Right ventricle myocardium inferior (tissue), 1 donor: ENCODE measurements at places on chromosomes 13 and 19. TPM values are rescaled to one million over a fixed set of nuclear protein-coding genes. Genes with fewer than 3 reads are reported as not detected.
A peak's percentile ranks its signal among the peaks of the same experiment; 100 is the strongest.

Gene CYP4F22
- total RNA-seq, result not detected

- DNase-seq, result no peak
Observed at GRCh38 chr19:27735314-27735713, 1477.6 kb downstream of the UQCRFS1 start.

DNA sequence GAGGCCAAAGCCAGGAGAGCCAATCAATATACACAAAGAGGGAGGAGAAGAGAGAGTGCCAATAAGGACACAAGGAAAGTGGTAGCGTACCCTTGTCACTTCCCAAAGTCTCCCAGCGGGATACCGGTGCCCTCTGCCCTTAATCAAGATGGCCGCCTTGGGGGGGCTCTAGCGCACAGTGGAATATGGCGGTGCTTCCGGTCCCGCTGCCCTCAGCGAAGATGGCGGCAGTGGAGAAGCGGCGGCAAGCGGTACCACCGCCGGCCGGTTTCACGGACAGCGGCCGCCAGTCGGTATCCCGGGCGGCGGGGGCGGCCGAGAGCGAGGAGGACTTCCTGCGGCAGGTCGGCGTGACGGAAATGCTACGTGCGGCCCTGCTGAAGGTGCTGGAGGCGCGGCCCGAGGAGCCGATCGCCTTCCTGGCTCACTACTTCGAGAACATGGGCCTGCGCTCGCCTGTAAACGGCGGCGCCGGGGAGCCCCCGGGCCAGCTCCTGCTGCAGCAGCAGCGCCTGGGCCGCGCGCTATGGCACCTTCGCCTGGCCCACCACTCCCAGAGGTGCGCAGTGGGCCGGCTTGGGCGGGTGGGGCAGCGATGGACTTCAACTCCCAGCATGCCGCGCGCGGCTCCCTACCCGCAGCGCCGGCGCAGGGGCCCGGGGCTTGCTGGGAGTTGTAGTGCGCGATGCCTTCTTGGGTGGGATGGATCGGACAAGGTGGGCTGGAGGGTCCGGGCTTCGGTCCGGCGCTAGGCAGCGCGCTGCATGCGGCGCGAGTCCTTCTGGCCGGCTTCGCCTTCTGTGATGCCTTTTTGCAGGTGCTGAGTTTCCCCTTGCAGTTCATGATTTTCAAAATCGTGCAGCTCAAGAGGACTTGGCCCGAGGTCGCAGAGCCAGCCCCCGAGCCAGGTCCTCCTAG is at the start of gene TPGS1:
TPGS1 (plus strand) TSS at position 212 of the 918 bp plus-strand sequence; CDS start at position 222, 10 bp downstream.
- peak; percentile 96 for DNase-seq

Gene ZNF264
- 16.5 TPM for total RNA-seq

DNA sequence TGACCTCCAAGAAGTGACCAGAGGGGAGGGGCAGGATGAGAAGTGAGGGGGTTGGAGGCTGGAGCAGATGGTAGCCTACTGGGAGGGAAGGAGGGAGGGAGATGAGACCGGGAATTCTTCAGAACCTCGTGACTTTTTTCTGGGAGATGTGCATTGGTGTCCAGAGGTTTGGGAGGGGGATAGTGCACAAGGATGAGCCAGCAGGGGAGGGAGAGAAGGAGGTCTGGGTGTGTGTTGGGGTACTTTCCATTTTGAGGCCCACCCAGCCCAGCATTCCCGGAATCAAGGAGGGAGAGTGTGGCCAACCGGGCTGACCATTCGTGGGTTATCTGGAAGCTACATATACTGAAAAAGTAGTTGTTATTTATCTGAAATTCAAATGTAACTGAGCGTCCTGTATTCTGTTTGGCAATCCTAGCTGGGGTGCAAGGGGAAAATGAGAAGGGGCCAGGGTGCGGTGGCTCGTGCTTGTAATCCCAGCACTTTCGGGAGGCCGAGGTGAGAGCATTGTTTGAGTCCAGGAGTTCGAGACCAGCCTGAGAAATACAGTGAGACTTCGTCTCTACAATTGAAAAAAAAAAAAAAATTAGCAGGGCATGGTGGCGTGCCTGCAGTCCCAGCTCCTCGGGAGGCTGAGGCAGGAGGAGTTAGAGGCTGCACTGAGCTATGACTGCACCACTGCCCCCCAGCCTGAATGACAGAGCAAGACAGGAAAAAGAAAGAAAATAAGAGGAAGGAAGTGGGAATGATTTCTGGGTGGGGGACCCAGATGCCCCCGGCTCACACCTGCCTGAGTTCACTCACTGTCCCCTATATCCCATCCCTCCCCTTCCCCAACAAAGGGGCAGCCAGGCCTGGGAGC is 4.4 kb upstream of the C3 start:
- DNase-seq, result peak; percentile 18

DNA sequence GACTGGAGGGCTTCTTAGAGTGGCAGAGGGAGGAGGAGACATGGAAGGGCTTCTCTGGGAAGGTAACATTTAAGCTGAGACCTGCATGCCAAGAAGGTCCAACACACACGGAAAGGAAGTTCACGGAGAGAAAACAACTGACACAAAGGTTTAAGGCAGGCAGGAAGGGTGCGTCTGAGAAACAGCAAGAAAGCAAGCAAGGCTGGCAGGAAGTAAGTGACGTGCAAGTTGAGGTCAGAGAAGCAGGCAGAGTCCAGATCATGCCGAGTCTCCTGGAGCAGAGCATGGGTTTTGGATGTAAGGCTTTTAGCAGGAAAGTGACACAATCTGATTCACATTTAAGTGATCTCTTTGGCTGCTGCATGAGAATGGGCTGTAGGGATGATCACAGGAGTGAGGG is 60.5 kb downstream of the ATP7B start:
- no peak for DNase-seq

DNA sequence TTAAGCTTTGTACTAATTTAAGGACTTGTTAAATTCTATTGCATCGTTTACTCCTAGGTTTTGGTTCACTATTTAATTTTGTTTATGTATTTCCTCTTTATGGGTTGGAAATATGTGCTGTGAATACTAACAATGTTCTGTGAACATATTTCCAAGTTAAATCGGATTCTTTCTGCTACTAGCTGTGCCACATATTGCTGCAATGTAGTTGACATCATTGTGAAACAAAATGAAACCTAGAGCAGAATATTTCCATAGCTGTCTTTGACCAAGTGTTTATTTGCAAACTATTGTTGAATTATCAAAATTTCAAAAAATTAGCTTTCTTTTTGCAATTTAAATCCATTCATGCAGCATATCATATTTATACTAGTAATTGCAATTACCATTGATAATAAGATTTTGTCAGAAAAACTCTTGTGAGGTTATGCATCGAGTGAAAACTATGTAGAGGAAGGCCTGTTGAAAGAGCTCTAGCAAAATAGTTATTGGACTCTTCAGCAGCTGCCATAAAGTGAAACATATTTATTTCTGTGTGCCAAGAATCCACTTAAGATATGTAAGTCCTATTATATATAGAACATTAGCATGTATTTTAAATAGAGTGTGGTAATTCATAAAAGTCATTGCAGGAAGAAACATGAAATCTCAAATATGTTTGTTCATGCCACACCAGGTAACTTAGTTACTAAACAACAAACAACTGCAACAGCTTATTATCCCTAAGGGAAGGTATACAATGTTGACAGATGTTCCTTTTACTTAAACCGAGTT is 575.1 kb downstream of the SLITRK6 start:
- DNase-seq, result no peak

DNA sequence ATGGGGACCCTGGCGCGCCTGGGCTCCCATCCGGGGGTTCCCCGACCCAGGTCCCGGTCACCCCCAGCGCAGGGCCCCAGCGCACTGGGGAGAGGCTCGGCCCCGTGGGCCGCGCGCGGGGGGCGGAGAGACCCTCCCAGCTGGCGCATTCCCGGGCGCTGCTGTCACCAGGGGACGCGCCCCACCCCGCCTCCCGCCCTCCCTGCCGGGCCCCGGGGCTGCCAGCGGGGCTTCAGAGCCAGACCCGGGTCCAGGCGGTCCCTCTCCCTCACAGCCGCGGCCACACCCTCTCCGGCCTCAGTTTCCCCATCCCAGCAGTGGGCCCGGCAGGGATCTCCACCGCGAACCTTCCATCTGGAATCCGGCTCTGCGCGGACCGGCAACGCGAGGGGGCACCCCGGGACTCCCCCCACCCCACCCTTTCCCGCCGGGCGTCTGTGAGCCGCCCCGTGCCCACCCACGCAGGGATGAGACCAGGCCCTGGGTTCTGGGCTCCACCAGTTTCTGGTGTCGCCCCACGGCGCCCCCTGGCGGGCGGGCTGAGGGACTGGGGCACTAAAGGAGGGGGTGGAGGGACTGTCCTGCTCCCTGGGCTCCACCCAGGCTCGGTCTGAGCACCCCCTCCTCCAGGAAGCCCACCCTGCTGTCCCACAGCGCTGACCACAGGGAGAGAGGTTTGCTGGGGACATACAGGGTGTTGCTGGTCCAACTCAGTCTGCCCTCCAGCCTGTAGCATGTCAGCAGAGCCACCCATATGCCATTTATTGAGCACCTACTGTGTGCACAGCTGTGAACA is 878 bp upstream of the ADAMTSL5 start:
- no peak for DNase-seq

GRCh38 chr19:29753934-29754305 is 38.9 kb upstream of the C19orf12 start:
- no peak for DNase-seq

DNA sequence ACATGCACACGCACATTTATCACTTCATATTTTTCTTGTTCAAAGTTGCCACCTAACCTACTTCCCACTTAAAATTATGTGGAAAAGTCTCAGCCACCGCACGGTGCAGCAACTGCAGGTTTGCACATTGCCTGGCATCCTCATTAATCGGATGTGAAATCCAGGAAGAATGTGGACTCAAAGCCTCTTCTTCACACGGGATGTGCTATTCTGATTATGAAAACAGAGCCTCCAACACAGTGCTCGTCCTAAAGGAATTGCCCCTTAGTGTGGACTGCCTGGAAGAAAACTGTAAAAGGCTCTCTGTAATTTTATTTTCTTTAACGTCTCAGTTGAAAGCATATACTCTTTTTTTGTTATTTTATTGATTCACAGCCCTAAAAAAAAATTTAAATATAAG is 1303.5 kb downstream of the EFNB2 start:
- no peak for DNase-seq

- DNase-seq, result peak; percentile 67
Observed at GRCh38 chr19:35248310-35249145, at the start of gene LSR. Gene LSR (plus strand): TSS chr19:35249002. CDS start chr19:35249023, 21 bp downstream.

DNA sequence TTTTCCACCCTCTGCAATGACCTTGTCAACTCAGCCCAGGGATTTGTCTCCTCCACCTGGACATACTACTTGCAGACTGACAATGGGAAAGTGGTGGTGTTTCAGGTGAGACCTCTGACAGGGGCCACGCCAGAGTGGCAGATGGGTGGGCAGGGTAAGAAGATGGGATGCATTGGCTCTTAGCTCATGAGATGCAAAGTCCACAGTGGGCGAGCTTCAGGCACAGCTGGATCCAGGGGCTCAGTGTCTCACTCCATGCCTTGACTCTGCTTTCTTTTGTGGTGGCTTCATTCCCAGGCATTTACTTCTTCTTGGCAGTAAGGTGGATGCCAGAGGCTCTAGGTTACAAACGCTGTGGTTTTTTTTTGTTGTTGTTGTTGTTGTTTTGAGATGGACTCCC is 3.4 kb downstream of the TMEM59L start:
- DNase-seq, result no peak

- DNase-seq, result no peak
Observed at GRCh38 chr19:1540365-1540925, 16.6 kb downstream of the PLK5 start.

DNA sequence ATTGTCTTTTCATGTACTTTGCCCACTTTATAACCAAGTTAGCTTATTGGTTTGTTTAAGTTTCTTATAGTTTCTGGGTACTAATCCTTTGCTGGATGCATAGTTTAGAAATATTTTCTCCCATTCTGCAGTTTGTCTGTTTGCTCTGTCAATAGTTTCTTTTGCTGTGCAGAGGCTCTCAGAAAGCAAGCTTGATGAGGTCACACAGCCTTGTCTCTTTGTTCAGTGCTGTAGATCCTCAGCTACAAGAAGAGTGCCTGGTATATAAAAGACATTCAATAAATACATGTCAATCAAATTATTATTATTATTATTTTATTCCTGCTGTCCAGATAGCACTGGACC is 55.2 kb upstream of the MEDAG start:
- DNase-seq, result no peak

DNA sequence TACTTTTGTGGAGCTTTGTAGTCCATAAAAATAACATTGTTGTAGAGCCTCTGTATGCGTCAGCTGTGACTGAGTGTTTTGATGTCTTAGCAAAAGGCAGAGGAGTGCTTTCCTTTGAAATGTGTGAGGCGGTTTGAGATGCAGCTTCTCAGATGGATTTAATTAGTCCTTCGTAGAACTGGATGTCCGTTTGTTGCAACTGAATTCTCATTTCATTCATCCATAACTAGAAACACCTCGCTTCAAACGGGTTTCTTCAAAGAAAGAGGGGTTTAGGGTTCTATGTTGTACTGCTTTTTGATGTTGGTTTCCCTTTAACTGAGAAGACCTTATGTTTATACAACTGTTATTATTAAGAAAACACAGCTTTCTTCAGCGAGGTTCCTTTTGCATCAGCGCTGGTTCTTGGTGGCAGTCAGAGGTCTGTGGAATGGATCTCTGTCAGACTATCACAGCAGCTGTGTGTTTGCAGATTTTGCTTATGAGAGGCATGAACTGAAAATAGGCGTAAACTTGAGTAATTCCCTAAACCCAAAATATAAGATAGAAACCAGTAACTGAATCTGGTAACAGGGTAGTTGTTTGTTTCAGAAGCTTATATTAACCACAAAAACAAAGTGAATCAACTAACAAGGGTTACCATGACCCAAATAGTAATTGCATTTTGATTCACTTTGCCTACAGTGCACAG is 194.4 kb downstream of the GGACT start:
- DNase-seq, result no peak

GRCh38 chr13:82292334-82292733 is 1589.9 kb downstream of the SLITRK1 start:
- no peak for DNase-seq

Gene PODNL1
- total RNA-seq, result 2.5 TPM

GRCh38 chr19:50878851-50879250 is 5.6 kb downstream of the KLK2 start:
- no peak for DNase-seq
